Midbrain (tissue), 1 donor: ENCODE measurements at places on chromosomes 3 and 15.
A peak's percentile ranks its signal among the peaks of the same experiment; 100 is the strongest.

- DNase-seq: peak; percentile 55
These were observed 19.1 kb downstream of the SLC12A6 start for GRCh38 chr15:34318277-34319079.

DNA sequence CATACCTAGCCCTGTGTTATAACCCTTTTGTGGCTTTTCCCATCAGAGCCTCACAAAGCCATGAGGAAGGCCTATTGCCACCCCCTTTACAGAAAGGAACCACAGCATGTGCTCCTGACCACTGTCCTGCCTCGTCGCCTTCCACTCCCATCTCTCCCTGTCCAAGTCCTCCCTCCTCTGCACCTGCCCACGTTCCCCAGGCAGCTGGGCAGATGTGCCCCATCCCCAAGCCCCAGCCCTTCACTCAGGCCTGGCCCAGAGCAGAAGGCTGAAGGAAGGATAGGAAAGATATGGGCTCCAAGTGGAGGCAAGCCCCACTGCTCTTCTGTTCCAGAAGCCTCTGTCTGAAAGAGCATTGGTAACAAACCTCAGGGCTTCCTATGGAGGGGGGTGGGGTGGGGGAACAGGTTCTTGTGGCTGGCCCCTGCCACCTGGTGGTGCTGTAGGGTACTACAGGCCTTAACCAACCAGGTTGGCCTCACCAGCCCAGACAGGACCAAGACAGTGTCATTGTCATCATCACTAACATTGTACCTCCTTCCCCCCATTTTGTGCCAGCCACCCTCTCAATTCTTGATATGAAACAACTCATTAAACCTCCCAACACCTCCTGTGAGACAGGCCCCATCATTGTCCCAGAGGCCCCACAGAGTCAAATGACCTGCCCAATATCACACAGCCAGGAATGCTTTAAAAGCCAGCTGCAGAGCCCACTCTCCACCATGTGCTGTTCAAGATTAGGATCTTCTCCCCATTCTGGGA, 10.0 kb downstream of the POC1A start:
- DNase-seq: peak; percentile 74

GRCh38 chr3:127628788-127629466, at the start of gene PODXL2:
Gene PODXL2 (plus strand): TSS chr3:127629185. CDS start chr3:127629220, 35 bp downstream.
- DNase-seq: peak; percentile 30

DNA sequence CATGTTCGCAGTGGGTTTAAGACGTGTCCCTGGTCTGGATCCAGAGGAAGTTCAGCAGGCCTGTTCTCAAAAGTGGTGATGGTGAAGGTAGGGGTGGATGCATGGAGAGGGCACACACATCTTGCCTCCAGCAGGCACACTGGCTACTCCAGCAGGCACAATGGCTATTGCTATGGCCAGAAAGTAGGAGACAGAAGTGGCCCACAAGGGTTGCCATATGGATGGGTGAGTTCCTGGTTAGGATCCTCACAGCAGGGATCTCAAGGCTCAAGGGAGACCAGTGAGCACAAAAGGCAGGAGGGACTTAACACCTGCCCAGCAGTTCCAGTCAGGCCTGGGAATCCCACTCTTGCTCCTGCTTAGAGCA, 107.9 kb downstream of the LRIG1 start:
- no peak for DNase-seq

DNA sequence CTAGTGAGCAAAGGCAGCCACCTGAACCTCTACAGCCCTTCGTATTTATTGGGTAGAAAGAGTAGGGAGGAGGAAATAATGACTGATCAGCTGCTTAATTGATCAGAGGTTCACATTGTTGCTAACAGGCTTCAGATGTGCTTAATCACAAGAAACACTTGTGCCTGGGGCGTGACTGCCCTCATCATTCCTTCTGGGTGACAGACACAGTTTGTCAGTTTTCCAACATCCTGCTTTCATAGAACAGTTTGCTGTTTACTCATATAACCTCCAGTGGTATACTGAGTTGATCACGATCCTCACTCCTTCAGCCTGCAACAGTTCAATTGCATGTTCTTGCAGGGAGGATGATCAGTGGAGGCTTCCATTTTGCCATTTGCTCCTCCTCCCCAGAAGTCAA, 13.6 kb upstream of the CASR start:
- DNase-seq: no peak

DNA sequence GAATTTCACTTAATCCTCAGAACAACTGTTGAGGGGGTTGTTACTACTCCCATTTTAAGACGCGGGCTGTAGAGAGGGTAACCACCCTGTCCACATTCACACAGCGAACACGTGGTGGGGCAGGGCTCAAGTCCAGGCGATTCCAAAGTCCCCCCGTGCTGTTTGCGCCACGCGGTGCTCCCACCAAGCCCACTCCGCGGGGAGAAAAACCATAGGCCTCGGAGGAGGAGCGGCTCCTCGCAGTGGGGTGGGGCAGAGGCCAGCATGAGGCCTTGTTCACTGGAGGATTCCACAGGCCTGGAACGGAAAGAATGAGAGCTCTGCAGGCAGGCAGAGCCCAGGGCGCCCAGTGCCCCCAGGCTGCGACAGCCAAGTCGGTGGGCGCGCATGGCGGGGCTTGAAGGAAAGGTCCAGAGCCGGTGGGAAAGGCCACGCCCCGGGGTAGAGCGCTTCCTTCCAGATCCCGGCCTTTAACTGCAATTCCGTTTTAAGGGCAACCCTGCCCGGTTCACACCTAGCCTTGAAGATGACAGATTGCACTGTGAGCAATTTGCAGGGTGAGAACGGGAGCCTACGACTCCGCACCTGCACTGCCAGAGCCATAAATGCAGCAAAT, 161.8 kb upstream of the TBL1XR1 start:
- no peak for DNase-seq

DNA sequence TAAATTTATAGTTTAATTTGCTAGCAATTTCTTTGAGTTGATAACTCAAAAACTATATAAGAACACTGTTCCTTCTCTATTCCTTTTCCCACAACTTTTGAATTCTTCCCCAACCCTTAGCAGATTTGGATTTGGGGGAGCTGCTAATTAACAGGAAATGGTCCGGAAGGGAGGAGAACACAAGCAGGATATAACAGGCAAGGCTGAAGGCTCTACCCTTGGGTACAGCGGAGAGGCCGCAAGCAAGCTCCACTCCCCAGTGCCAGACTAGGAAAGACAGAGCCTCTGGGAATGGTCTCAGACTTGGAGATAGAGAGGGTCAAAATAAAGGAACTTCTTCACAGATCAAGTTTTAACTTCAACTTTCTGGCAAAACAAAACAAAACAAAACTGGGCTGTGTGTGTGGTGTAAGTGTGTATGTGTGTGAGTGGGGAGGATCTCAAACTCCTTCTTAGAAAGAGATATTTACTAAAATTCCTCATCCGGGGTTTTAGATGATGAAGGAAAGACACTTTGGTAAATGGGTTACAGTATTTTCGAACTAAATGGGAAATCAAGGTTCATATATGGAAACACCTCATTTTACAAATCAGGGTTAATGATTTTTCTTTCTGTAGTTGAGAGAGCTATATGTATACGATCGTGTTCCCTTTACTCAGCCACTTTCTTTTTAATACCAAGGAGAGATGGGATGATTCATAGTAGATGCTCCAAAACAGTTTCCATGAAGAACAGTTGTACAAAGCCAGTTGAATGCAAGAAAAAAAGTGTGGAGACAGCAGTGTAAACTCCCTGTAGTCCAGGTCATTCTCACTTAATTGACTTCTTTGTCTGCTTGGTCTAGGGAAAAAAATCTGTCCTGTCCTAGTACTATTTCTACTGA, 161.1 kb downstream of the TP63 start:
- no peak for DNase-seq

DNA sequence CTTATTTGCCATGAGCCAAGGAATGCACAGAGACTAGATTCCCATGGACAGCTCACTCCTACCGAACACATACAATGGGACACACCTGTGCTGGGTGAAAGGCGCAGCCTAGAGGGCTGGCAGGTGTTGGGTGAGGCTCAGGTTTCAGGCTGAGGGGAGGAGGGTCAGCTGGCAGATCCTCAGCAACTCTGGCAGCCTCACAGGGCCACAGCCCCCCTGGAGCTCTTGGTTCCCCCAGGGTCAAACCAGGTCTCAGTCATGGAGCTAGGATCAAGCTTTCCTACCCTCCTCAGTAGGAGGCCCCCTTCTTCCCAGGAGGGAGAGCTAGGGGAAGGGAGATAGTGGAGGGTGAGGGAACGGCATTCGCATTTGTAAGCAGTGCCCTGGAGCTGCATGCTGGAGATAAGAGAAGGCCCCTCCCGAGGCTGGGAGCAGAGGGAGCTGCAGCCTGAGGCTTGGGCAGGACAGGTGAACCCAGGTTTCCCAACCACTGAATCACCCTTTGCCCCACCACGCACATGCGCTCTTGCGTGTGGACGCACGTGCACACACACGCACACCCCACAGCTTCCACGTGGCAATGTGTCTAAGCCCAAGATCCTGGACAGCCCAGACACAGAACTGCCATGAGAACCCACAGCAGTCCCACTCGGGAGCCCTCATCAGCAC, 26.3 kb upstream of the TFRC start:
- no peak for DNase-seq

GRCh38 chr3:111621535-111621934, 26.4 kb upstream of the ZBED2 start:
- DNase-seq: no peak

DNA sequence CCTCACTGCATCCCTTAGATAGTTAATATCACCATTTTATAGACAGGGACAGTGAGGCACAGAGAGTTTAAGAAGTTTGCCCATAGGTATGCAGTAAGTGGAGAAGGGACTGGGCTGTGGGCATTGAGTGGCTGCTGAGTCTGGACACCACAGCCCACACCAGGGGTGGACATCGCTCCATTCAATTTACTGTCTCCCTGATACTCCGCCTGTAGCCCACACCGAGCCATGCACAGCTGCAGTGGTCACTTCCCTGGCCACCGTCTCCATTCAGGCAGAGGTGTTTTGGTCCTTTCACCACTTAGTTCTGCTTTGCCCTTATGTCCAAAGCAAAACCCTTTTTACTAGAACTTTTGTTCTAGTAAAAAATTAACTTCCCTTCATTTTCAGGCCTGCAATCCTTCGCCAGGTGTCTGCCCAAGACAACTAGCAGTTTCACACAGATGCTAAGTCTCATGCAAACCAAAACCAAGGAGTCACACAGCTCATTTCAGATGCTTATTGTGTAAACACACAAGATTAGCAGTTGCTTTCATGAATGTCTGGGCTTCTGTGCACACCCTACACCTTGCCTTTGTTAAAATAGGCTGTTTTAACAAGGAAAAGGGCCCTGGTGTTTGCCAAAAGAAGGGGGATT, 30.1 kb downstream of the ZNF35 start:
- DNase-seq: no peak

DNA sequence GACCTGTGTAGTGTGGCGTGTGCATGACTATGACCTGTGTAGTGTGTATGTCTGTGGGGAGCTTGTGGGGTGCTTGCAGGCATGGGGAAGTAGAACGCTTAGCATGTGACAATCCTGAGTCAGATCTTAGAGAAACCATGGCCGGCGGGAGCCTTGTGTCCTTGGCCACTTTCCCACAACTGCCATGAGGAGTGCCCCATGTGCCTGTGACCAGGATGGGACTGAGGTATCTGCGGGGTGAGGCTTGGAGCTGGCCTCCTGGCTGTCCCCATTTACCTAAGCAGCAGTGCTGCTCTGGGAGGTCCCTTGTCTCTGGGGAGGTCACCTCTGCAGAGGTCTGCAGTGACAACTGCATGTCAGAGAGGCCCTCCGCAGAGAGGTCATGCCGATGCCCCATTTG, 23.6 kb downstream of the TRPM1 start:
- DNase-seq: no peak

DNA sequence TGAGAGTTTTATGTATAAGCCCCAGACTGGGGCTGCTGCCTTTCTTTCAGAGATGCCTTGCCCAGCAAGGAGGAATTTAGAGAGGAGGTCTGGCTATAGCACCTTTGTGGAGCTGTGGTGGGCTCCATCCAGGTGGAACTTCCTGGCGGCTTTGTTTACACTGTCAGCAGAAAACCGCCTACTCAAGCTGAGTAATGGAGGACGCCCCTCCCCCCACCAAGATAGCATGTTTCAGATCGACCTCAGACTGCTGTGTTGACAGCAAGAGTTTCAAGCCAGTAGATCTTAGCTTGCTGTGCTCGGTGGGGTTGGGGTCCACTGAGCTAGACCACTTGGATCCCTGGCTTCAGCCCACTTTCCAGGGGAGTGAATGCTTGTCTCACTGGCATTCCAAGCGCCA, 155.6 kb downstream of the STXBP5L start:
- DNase-seq: no peak

GRCh38 chr3:69129531-69129930, 7.1 kb upstream of the LMOD3 start:
- no peak for DNase-seq

GRCh38 chr3:152302521-152303021, 33.8 kb downstream of the MBNL1 start:
- DNase-seq: no peak

DNA sequence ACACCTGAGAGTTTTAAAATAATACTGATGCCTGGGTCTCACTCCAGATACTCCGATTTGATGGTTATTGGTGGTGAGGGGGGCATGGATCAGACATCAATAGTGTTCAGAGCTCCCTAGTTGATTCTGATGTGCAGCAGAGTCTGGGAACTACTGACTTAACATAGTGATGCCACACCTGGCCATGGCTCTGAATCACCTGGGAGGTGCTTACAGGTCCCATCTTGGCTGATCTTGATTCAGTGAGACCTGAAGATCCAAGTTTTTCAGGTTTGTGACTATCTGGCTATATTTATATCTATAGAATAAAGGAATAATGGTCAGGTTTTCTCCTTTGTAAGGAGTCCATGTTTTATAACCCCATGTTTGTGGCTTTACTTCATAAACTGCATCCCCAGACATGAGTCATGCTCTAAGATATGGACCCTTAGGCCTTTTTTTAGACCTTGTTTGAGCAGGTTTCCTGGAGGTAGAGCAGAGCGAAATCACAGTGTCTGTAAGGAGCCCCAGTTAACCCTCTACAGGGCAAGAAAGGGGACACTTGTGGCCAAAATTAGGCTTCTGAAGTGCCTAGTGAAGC, 101.4 kb downstream of the LARS2 start:
- DNase-seq: no peak

GRCh38 chr15:61126811-61127210, 102.3 kb downstream of the RORA start:
- no peak for DNase-seq

DNA sequence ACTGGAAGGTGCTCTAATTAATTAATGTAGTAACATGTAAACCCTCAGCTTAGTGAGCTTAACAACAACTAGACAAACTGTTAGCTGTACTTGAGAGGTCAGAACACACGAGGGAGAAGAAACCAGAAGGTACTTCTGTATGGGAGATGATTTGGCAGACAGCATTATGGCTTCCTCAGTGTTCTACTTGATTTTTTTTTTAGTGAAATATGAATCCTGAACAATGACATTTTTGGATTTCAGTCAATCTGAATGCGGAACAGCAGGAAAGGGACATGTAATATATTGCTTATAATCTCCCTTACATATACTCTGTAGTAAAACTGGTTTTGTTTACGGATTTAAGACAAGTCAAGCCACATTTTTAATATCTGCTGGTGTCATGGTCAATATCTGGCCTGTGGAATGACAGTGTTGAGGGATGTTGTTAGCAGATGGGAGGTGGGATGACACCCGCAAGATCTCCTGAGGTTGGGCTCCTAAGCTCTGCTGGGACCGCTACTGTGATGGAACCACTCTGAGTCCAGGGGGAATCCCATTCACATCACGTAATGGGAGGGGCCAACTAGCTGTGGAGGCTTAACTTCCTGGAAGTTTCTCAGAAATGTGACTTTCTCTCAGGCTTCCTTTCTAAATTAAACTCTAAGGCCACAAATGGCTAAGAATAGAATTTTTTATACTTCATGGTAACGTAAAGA, 18.7 kb downstream of the TNFAIP8L3 start:
- no peak for DNase-seq
